Right renal pelvis (tissue), 4 donors: ENCODE measurements at places on chromosomes 13 and 19. TPM values are rescaled to one million over a fixed set of nuclear protein-coding genes. Genes with fewer than 3 reads are reported as not detected.

ZNF285 gene
- 11.8 TPM for polyA plus RNA-seq

- no peak for DNase-seq
These were observed 48.4 kb downstream of the CAB39L start for GRCh38 chr13:49395451-49395865.

TMIGD2 gene
- 0.15 TPM for polyA plus RNA-seq

- no peak for DNase-seq
These were observed 622.6 kb upstream of the PCDH20 start for GRCh38 chr13:62038214-62038613.

DNA sequence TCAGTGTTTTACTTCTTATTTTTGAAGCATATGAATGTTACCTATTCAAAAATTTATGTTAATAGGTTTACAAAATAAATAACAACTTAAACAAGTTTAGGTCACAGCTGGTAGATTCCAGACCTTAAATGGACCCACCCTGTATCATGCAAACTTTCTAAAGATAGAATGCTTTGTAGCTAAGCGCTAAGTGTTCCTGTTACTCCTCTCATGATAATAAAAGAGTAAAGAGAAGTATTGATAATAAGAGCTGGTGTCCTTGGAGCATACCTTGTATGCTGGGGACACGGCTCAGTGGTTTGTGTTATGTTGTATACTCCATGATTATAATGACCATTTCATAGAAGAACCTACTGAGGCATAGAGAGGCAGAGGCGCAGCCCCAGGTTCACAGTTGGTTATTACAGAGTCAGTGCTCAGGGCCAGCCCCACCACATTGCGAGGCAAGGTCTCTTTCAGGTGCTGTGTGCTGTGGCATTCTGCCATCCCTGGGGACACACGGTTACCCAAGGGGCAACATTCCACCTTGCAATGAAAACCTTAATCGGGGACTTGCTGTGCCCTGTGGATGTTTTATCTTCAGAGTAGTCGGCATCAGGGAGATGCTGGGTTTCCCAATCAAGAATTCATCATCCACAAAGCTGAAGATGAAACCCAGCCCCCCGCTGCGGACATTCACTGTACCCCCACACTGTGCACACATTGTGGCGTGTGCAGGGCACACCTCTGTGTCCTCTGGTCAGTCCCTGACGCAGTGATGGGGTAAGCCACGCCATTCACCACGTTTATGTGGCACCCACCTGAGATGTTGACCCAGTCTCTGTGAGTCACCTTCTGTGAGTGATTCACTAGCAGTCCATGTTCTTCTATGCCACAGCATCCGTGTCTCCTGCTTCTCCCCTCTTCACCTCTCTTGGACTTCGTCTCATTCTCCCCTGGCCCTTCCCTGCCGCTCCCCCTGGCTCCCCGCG lies 186.7 kb downstream of the COL4A1 start:
- no peak for DNase-seq

GRCh38 chr13:51148223-51148951 lies 37.3 kb upstream of the C13orf42 start:
- DNase-seq, result no peak
